ENCODE measurements at places on chromosomes 16 and 17. TPM values are rescaled to one million over a fixed set of nuclear protein-coding genes. Genes with fewer than 3 reads are reported as not detected.

Gene ACAP1
- 5.0 TPM for total RNA-seq

Gene EIF3CL
- 116 TPM for total RNA-seq

Gene CUEDC1
- total RNA-seq, result 51.9 TPM

Gene GNAO1
- 6.8 TPM for total RNA-seq

Gene MT1B
- total RNA-seq, result not detected

Gene QRICH2
- 2.6 TPM for total RNA-seq

Gene PRPSAP2
- 23.9 TPM for total RNA-seq

Gene DNAH17
- total RNA-seq, result not detected

Gene DPEP3
- total RNA-seq, result not detected

Gene PRR11
- total RNA-seq, result 110 TPM

Data from esophagus muscularis mucosa (tissue), 4 donors.